ENCODE measurements at places on chromosomes 13 and 19. TPM values are rescaled to one million over a fixed set of nuclear protein-coding genes. Genes with fewer than 3 reads are reported as not detected.

The FCER2 gene
- not detected for total RNA-seq

The ERICH4 gene
- not detected for total RNA-seq

DNA sequence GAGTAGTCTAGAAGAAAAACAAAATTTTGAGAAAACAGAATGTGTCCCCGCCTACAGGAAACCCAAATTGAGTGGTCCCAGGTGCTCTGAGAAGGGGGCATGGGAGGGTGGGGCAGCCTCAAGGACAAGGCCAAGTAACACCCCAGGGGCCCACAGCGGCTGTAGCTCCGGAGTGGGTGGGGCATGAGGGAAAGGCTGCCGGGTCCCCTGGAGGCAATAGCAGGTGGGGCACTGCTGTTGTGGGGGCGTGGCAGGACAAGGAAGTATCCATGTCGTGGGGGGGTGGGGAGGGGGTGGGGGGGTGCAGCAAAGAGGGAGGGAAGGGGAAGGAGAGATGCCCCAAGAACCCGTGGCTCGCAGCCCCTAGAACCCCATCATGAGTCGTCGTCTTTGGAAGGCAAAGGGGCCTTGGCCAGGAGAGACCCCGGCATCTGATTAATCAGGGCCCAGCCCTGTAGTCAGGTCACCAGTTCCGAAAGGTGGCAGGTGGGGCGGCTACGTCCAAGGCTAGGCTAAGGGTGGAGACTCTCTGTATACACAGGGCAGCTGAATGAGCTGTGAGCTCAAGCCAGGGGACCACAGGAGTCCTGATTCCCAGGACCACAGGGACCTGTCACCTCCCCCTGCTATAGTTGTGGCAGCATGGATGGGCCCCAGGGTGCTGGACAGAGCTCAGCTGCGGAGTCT, 7.5 kb upstream of the ISYNA1 start:
- H3K4me1 ChIP-seq, result no peaks in the 10 kb centered on the region
- H3K27ac ChIP-seq, result no peak overlapping the region
- H3K27me3 ChIP-seq, result no peaks in the 10 kb centered on the region
- DNase-seq, result no peak

DNA sequence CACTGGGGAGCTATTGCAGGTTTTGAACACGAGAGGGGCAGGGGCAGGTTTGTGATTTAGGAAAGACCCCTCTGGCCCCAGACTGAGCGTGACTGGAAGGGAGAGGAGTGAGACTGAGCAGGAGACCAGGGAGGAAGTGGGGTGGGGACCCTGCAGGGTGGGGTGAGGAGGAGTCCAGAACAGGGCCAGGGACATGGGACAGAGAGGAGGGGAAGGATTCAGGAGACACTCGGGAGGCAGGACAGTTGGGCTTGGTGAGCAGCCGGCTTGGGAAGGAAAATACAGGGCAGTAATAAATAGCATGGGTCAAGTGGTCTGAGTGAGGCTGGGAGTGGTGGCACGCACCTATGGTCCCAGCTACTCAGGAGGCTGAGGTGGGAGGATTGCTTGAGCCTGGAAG, 9.4 kb downstream of the FOSB start:
- no peaks in the 10 kb centered on the region for H3K27me3 ChIP-seq
- no peak overlapping the region for H3K27ac ChIP-seq
- H3K4me1 ChIP-seq, result no peaks in the 10 kb centered on the region

DNA sequence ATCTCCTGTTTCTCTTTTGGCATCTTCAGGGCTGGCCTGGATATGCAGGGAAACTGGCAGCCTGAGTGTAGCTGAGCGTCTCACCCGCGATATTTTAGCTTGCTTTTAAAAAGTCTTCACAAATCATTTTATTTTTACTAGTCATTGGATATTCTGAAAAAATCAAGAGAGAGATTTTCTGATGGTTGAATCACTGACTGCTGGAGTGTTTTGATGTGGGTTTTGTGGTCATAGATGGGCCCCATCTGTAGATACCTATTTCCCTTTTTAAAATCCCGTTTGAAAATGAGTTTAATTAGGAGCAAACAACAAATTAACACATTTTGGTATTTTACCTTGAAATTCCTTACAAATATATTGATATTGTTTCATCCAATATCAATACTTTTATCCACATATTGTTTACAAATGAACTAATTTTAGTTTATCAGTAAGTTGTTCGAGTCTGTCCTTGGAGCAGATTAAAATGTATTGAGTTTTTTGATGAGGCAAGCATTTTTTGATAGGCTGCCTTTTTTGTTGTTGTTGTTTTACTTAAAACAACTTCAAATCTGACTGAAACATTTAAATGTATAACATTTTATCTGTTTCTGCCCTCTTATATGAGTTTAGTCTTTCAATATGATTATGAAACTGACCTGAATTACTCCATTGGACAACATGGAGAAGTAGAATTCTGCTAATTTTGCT, 21.5 kb upstream of the OXGR1 start:
- H3K27ac ChIP-seq, result no peak overlapping the region
- no peaks in the 10 kb centered on the region for H3K4me1 ChIP-seq
- DNase-seq, result no peak
- H3K36me3 ChIP-seq, result no peaks in the 10 kb centered on the region
- H3K4me3 ChIP-seq, result no peak overlapping the region

GRCh38 chr13:77919246-77919920, 752 bp upstream of the EDNRB start:
- H3K27ac ChIP-seq, result no peak overlapping the region
- H3K36me3 ChIP-seq, result no peaks in the 10 kb centered on the region
- H3K27me3 ChIP-seq, result no peaks in the 10 kb centered on the region
- H3K4me3 ChIP-seq, result no peak overlapping the region
- no peaks in the 10 kb centered on the region for H3K4me1 ChIP-seq

- H3K27me3 ChIP-seq, result no peaks in the 10 kb centered on the region
- no peak for DNase-seq
- no peaks in the 10 kb centered on the region for H3K36me3 ChIP-seq
- H3K4me1 ChIP-seq, result no peaks in the 10 kb centered on the region
- no peak overlapping the region for H3K4me3 ChIP-seq
Measured at GRCh38 chr19:21569494-21569865, 64.1 kb downstream of the ZNF429 start.
